ENCODE measurements at places on chromosomes 7 and 10.

GRCh38 chr7:39904077-39904486 is 46.0 kb upstream of the CDK13 start:
- no peak for DNase-seq

DNA sequence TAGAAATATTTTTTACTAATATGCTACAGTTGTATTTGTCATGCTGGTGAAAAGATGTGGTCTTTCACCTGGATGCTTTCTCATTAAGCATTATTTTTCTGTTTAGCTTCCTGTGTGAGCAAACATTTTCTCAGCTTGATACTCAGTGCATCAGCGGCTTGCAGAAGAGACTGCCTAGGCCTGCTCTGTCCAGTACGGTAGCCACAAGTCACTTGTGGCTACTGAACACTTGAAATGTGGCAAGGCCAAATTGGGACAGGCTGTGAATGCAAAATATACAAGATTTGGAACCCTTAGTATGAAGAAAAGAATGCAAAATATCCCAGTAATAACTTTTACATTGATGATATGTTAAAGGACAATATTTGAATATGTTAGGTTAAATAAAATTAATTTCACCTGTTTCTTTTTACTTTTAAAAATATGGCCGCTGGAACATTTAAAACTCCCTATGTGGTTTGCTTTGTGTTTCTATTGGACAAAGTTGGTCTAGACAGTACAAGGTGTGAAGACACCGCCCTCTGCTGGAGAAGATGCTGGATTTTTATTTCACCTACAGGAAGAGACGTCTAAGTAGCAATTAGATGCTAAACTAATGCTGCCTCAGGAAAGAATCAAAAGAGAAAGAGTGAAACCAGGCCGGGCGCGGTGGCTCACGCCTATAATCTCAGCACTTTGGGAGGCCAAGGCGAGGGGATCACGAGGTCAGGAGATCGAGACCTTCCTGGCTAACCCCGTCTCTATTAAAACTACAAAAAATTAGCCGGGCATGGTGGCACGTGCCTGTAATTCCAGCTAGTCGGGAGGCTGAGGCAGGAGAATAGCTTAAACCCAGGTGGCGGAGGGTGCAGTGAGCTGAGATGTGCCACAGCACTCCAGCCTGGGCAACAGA is 5.3 kb downstream of the SRGN start:
- peak; percentile 40 for DNase-seq

DNA sequence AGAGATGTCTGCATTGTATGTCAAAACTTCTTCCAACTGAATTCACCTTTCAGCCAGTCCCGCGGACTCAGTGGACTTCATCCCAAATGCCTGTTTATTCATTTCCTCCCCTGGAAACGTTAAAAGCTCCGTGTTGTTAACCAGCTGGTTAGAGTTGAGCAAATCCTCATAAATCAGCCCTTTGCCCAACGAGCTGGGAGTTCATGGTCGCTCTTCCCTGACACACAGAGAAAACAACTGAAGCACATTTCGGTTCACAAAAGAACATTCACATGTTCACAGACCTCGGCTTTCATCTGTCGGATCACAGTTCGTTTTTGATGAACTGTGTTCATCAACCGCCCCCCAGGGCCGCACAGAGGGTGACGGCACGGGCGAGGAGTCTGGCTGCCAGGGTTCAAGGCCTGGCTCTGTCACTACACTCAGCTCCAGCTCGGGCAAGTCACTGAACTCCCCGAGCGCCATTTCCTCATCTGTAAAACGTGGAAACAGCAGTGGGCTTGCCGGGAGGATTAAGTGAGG is 62.6 kb downstream of the GLI3 start:
- DNase-seq: no peak

GRCh38 chr10:31143331-31143935 is 111.8 kb upstream of the ZNF438 start:
- DNase-seq: no peak

GRCh38 chr7:98021588-98022351 is 31.8 kb upstream of the OCM2 start:
- peak; percentile 74 for DNase-seq

GRCh38 chr10:18144928-18145327 is 4.7 kb downstream of the CACNB2 start:
- DNase-seq: no peak

GRCh38 chr7:84948634-84949033 is 238.2 kb downstream of the SEMA3D start:
- DNase-seq: no peak

GRCh38 chr10:2225609-2226008 is 488.3 kb upstream of the ADARB2 start:
- DNase-seq: no peak

GRCh38 chr7:16590424-16590823 is 55.1 kb downstream of the ANKMY2 start:
- no peak for DNase-seq

Data from activated CD4-positive, alpha-beta T cell treated with anti-CD3 and anti-CD28 coated beads, Interleukin-2, amount 50 U/mL, for 24 hours (primary cell).